ENCODE measurements at places on chromosomes 5 and 9.

- DNase-seq, result no peak
Observed at GRCh38 chr5:58746321-58746720, 163.4 kb downstream of the RAB3C start.

- DNase-seq, result no peak
Observed at GRCh38 chr5:128630121-128630520, 92.1 kb upstream of the FBN2 start.

- DNase-seq, result no peak
Observed at GRCh38 chr5:168836603-168837231, 257.5 kb upstream of the PANK3 start.

GRCh38 chr9:114619191-114619761 lies 8.2 kb downstream of the TMEM268 start:
- DNase-seq, result no peak

DNA sequence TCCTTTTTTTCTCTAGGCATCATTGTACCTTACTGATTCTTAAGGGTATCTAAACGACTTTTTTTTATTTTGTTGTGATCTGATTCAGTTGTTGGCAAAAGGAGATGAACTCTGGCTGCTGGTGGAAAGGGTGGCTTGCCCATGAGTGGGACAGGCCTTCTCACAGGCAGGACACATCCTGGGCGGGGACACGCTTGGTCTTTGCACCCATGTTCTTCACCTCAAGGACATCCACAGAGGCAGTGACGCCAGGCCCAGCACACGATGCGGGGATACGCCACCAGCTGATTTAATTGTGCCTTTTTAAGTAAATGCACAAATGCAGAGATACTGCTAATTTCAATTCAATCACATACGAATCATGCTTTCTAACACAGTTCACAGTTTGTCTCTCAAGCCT lies 208.1 kb downstream of the FANCC start:
- DNase-seq, result no peak

- no peak for DNase-seq
Observed at GRCh38 chr9:82491604-82492003, 503.0 kb downstream of the SPATA31D1 start.

DNA sequence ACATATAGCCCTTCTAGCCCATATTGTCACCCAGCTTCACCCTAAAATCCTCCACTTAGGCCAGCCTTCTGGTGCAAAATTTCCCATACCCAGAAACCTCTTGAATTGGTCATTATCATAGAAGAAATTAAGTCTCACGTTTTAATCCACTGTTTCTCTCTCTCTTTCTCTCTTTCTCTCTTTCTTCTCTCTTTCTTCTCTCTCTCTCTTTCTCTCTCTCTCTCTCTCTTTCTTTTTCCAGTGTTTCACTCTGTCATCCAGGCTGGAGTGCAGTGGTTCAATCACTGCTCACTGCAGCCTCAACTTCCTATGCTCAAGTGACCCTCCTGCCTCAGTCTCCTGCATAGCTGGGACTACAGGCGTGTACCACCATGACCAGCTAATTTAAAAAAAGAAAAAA lies 363.4 kb downstream of the TMEM167A start:
- DNase-seq, result no peak

GRCh38 chr9:97840521-97840920 lies 12.5 kb upstream of the FOXE1 start:
- DNase-seq, result no peak

DNA sequence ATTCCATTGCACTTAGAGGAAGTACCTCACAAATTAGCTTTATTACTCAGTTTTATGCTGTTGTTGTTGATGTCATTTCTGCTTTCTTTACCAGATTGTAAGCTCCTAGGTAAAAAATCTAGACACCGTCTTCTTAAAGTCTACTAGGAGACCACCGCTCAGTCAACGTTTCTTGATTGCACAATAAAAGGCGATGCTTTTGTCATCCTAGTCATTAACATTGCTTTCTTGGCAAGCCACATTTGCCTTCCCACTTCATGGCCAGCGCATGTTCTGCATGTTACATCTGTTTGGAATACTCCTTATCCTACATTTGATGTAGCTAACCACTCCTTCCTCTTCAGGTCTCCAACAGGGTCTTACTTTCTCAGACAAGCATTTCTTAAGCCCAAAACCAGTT lies 464.0 kb upstream of the TUSC1 start:
- no peak for DNase-seq
